ENCODE measurements at places on chromosomes 7 and 10.

GRCh38 chr10:99906470-99906869, 103.3 kb downstream of the DNMBP start:
- DNase-seq, result peak; percentile 97

GRCh38 chr10:72355214-72355555, 466 bp upstream of the DNAJB12 start:
- no peak for DNase-seq

GRCh38 chr10:75099952-75100763, 11.3 kb upstream of the SAMD8 start:
- DNase-seq, result peak; percentile 65

- no peak for DNase-seq
These were observed 20.8 kb downstream of the AKR1E2 start for GRCh38 chr10:4846775-4847174.

- no peak for DNase-seq
These were observed 44.9 kb downstream of the SPDYE5 start for GRCh38 chr7:75536940-75537538.

GRCh38 chr10:113347508-113347907, 205.3 kb upstream of the HABP2 start:
- peak; percentile 7 for DNase-seq

- DNase-seq, result no peak
These were observed 174.4 kb downstream of the PRKCQ start for GRCh38 chr10:6405713-6406112.

DNA sequence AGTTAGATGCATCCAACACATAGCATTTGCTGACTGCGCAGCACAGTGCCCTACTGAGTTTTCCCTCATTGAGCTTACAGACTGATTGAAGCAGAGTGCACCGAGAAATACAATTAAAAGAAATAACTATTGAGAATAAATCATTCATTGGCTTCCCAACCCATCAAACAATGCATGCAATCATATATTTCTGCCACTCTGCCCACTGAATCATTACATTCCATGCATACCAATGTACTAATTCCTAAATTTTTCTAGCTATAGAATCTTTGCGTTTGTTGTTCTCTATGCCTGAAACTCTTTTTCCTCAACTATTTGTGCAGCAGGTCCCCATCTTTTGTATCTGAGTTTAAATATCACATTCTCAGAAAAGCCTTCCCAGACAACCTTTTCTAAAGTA, 783.8 kb downstream of the SORCS1 start:
- no peak for DNase-seq

DNA sequence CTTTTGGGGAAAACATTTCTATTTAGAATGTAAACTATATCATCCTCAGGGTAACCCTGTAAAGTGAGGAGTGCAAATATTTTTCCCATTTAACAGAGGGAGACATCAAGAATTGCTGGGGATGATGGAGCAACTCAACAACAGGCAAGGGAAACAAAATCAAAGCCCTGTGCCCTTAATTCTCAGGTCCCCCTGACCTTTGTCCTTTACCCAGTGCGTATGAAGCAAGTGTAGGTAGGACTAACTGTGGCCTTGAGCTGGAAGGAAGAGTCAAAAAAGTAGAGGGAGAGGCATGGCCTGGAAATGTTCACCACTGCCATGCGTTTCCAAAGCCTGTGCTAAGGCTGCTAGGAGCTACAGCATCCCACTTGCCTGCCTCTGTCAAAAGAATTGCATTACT, 896.9 kb downstream of the LRMDA start:
- DNase-seq, result no peak

- peak; percentile 32 for DNase-seq
These were observed 55.5 kb downstream of the PIP4K2A start for GRCh38 chr10:22658745-22659410.

- peak; percentile 79 for DNase-seq
These were observed 107.8 kb downstream of the ARHGAP22 start for GRCh38 chr10:48496831-48497779.

- peak; percentile 35 for DNase-seq
These were observed 8.5 kb downstream of the C10orf90 start for GRCh38 chr10:126661841-126662515.
